Cerebellar nuclear complex (tissue), 1 donor: ENCODE measurements at places on chromosomes 6 and 20.

- no peak for DNase-seq
Observed at GRCh38 chr20:47117371-47117770, 222.7 kb downstream of the EYA2 start.

DNA sequence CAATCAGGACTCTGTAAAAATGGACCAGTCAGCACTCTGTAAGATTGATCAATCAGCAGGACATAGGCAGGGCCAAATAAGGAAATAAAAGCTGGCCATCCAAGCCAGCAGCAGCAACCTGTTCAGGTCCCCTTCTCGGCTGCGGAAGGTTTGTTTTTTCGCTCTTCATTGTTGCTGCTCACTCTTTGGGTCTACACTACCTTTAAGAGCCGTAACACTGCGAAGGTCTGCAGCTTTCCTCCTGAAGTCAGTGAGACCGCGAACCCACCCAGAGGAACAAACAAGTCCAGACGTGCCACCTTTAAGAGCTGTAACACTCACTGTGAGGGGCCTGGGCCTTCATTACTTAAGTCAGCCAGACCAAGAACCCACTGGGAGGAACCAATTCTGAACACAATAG is 223.2 kb upstream of the EXOC2 start:
- DNase-seq = no peak

- DNase-seq = no peak
Observed at GRCh38 chr6:141265756-141266623, 866.7 kb upstream of the GJE1 start.

DNA sequence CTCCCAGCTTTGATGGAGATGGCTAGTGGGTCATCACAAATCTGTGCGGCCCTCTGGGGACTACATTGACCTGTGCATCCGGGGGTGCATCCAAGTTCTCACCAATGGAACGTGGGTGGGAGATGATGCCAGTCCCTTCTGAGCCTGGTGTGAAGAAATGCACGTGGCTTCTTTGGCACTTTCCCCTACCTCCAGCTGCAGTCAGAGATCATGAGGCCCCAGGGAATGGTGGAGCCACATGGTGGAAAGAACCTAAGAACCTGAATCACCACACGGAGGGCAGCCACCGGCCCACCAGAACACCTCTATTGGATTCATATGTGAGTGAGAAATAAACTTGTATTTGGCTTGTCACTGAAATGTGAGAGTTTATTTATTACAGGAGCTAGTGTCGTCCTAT is 9.9 kb upstream of the CDKN1A start:
- no peak for DNase-seq

GRCh38 chr20:19090332-19090731 is 122.1 kb upstream of the SLC24A3 start:
- DNase-seq = no peak

- DNase-seq = no peak
Observed at GRCh38 chr6:106442395-106442794, 81.9 kb downstream of the CRYBG1 start.

DNA sequence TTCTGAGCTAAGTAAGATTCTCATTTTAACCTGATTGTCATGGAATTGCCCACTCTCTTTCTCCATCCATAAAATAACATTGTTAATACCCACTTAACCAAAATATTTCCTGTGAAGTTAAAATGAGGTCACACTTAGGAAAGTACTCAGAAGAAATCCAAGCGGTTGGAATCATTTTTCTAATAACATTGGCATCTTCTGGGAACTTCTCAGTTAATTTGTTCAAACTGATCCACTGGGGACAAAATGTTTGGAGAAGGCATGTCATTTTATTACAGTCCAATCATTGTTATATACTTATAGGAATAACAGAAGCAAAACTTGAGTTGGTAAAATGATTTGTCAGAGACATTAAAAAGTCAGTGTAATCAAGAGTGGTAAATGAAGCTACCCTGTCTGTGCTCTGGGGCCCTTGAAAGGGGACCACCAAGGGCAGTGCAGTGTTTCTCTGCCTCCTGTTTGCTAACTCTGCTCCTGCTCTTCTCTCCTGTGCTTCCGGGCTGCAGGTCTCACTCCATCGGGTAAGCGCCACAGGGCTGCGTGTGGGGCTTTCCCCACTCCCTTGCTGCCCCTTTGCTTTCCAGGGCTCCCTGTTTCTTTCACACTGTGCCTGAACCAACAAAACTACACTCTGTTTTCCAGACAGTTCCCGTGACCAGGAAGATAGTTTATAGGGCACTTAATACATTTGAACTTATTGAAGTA is 50.1 kb downstream of the HDDC2 start:
- no peak for DNase-seq

- no peak for DNase-seq
Observed at GRCh38 chr6:33018904-33019303, 9.5 kb upstream of the HLA-DOA start.

DNA sequence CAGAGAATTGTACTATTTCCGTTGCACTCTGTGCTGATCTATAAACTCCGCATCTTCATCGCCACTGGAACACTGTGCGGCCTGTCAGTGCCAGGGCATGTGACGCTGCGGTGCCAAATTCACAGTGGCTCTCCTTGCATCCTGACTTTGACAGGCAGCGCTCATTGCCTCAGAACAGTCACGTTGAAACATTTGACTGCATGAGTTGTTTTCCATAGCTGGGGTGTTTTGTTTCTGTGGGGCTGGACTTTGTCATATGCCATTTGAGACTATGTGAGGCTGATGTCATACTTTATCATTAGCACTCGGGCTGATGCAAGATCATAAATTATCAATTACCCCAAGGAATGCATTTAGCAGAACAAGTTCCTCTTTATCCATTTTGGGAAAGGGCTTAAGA is 32.7 kb downstream of the CFAP61 start:
- no peak for DNase-seq

DNA sequence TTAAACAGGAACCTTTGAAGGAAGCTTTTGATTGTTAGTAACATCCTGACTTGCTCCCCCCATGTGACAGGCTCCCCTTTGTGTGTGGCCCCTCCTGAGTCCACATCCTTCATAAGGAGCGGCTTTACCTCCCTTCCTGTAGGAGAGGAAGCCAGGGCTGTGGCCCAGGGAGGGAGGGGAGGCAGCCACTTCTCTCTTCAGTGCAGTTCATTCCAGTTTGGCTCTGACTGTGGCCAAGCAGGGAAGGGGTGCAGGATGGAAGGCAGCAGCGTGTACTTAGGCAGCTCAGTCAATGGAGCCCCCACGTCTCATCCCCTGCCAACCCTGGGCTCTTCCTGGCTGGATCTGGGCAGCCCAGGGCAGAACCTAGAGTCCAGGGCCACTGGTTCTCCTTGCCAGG is 295.2 kb downstream of the QKI start:
- no peak for DNase-seq

GRCh38 chr6:157233686-157234085 is 89.6 kb downstream of the TMEM242 start:
- DNase-seq = no peak

DNA sequence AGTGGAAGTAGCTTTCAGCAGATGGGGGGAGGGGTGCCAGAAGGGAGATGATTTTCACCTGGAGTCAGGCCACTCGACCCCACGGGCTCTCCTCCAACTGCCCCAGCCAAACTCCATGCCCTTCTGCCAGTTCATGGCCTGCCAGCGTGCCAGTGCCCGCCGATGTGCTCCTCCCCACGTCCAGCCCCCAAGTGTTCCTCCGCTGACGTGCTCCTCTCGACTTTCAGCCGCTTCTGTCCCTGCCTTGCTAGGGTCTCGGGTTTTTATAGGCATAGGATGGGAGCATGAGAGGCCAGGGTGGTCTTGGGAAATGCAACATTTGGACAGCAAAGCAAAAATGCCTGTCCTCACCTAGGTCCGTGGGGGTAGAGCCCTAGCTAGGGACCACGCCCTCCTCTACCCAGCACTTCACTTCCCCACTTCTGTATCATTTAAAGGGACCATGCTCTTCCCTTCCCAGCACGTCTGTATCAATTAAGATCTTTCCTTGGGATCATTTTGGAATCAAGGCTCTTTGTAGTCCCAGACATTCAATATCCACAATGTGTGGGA is 54.4 kb downstream of the PRND start:
- DNase-seq = no peak

- DNase-seq = no peak
Observed at GRCh38 chr6:99790679-99791078, 184.0 kb downstream of the PRDM13 start.

DNA sequence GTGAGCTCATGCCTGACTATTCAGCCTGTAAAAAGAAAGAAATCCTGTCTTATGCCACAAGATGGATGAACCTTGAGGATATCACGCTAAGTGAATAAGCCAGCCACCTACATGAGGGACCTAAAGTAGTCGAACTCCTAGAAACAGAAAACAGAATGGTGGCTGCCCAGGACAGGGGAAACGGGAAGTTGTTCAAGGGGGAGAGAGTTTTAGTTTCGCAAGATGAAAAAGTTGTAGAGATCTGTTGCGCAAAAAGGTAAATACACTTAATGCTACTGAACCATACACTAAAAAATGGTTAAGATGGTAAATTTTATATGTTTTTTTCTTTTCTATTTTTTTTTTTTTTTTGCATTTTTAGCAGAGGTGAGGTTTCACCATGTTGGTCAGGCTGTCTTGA is 74.1 kb upstream of the RALY start:
- no peak for DNase-seq

GRCh38 chr6:52364480-52365166 is 2.7 kb downstream of the PAQR8 start:
- no peak for DNase-seq

GRCh38 chr6:139156551-139156950 is 21.7 kb downstream of the HECA start:
- DNase-seq = no peak

DNA sequence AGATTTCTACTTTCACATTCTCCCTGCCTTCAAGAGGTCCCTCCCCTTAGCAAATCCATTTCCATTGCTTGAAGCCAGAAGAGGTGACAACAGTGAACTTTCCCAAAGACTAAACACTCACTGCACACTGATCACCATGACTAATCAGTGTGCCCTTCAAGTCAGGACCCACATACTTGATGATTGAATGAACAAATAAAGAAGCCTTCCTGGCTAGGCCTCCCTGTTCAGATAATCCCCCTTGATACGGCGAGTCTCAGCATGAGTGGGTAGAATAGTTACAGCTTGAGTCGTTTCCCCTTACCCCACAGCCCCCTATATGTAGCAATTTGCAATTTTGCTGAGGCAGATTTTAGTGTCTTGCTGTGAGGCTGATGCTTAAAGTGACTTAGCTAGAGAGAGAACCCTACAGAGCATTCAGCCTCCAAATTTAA is 102.2 kb downstream of the UNC5CL start:
- DNase-seq = no peak

GRCh38 chr6:2687456-2687855 is 63.3 kb downstream of the MYLK4 start:
- DNase-seq = no peak

GRCh38 chr6:140069576-140069975 is 695.1 kb upstream of the CITED2 start:
- DNase-seq = no peak

DNA sequence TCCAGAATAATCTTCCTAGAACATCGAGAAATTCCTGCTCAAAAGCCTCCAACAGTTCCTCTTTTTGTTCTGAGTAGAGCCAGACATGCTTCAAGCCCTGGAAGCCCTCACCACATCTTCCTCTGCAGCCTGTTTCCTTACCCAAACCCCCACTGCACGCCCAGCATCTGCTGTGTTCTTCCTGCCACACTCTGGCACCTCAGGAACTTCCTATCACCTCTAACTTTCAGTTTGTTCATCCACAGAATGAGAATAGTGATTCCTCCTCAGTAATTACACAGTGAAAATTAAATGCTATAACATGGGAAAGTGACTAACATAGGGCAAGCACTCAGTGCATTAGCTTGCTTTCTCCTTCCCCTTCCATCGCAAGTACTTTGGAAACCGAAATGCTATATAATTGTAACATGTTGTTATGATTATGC is 26.3 kb downstream of the C6orf89 start:
- no peak for DNase-seq

- no peak for DNase-seq
Observed at GRCh38 chr6:123742626-123743025, 61.0 kb upstream of the NKAIN2 start.

DNA sequence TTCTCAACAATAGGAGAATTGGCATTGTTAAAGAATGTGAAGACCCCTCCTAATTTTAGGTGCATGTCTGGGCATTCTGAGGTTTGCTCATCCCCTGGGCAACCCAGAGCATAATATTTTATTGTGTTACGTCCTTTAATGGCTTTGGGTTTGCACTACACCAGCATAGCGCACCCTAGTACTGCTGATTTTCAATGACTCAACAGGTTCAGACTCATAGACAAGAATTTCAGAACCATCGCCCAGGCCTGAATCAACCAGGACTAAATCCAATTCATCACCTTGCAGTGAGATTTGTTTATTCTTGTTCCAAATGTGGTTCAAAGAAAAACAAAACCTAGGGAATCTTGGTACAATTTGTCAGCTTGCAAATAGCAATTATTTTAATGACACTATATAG is 137.8 kb upstream of the PHACTR1 start:
- no peak for DNase-seq

- DNase-seq = no peak
Observed at GRCh38 chr6:54100411-54101006, 10.7 kb upstream of the MLIP start.

- DNase-seq = peak; percentile 89
Observed at GRCh38 chr20:10131732-10132345, 86.8 kb upstream of the SNAP25 start.

DNA sequence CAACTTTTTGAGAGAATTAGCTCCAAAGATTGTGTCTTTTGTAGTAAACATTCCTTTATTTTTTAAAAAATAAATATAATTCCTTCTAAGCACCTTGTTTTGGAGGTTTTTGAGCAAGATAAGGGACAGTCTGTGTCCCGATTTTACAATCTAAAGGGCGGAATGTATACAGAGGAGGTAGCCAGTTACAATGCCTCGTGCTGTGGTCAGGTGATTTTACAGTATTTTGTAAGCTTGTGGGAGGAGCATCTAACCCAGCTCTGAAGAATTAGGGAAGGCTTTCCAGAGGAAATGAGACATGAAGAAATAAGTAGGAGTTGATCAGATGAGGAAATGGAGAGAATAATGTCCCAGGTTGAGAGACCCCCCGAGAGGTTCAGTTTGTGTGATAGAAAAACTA is 1.3 kb downstream of the HINT3 start:
- DNase-seq = no peak

GRCh38 chr6:45929421-45930361 is 86.0 kb downstream of the CLIC5 start:
- DNase-seq = no peak

- DNase-seq = no peak
Observed at GRCh38 chr6:126170978-126171382, 168.9 kb upstream of the CENPW start.

- no peak for DNase-seq
Observed at GRCh38 chr6:3746119-3746691, 5.3 kb downstream of the PXDC1 start.

- DNase-seq = no peak
Observed at GRCh38 chr20:16596991-16597390, 23.7 kb upstream of the KIF16B start.
